ENCODE measurements at places on chromosomes 13 and 19.

- peak; percentile 58 for DNase-seq
Measured at GRCh38 chr13:71759651-71760511, 107.1 kb downstream of the DACH1 start.

DNA sequence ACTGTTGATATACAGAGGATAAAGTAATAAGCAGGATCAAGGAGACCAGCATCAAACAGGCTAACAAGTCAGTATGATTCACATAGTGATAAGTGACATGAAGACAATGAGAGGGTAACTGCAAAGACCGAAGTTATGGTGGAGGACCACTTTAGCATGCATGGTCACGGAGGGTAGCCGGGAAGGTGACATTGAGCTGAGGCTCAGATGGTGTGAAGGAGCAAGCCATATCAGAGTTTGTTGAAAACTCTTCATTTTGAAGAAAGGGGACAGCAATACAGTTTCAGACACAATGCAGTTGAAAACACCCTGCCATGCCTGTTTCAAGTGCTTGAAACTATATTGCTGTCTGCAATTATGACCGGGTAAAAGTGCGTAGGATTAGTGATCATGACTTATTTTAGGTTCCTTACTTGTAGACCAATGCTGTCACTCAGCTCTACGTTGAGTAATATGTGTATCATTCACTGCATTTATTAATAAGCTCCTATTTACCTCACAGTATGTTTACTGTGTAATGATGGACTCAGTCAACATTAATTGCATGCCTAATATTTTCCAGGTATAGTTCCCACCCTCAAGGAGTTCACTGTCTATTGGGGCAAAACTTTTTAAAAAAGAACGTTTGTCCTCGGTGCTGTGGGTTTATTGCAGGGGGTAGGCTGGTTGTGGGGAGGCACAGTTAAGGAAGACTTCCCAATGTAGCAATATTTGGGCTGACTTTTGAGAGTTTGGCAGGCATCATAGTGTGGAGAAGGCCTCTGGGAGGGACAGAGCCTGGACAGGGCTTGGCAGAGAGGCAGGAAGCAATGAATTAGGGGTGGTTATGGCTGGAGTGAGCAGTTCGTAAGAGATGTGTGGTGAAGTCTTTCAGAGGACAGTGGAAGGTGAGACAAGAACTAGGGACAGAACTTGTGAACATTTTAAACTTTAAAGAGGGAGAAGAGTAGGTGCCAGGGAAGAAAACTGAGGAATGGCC is 3.2 kb downstream of the UBAC2 start:
- no peak for DNase-seq

GRCh38 chr13:93450761-93451160 is 224.2 kb downstream of the GPC6 start:
- no peak for DNase-seq

DNA sequence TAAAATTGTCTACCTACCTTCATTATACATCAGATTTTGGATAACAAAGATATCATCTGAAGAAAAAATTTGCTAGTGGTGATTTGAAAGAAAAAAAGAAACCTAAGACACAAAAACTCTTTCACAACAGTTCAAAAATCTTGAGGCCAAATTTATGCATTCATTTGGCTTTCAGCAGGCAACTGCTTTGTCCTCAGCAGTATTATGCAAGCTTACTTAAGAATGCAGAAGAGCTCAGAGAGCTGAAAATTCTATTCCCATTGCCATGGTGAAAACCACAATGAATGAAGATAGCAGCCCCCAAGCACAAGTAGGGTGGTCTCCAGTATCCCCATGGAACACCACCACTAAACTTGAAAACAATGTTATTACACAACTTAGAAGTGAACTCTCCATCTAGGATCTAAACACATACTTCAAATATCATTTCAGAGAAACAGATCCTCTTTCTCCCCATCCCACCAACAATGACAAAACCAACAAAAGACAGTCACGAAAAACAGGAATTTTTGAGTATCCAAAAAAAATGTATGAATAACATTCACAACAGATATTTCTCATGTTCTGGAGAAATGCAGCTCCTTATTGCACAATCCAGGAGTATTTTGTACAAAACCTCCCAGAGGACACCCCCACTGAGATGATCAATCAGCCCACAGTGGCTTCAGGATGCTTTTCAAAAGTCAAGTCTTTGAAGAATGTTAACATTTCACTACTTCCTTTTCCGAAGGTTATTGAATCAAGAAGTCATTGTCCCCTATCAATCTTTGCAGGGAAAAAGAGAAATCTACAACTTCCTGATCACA is 192.7 kb downstream of the LHFPL6 start:
- DNase-seq, result no peak

- no peak for DNase-seq
Measured at GRCh38 chr13:47661076-47661475, 340.0 kb downstream of the SUCLA2 start.

- DNase-seq, result peak; percentile 6
Measured at GRCh38 chr13:75908141-75908540, 272.0 kb downstream of the LMO7 start.

- no peak for DNase-seq
Measured at GRCh38 chr19:11377237-11377636, 2.8 kb downstream of the SWSAP1 start.

DNA sequence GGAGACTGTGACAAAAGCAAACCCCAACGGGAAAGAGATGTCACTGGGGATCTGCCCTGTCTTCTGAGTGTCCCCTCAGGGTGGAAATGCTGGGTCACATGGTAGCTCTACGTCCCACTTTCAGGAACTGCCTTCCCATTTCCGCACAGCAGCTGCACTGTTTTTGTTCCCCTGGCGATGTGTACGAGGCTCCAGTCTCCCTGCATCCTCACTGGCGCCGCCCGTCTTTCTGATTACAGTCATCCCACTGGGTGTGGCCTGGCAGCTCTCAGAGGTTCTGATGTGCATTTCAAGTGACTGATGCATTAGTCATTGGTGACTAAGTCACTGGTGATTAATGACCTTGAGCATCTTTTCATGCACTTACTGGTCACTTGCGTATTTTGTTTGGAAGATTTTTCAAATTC is 21.2 kb downstream of the PCID2 start:
- no peak for DNase-seq

GRCh38 chr19:47757617-47758442 is 12.5 kb downstream of the NOP53 start:
- DNase-seq, result no peak

DNA sequence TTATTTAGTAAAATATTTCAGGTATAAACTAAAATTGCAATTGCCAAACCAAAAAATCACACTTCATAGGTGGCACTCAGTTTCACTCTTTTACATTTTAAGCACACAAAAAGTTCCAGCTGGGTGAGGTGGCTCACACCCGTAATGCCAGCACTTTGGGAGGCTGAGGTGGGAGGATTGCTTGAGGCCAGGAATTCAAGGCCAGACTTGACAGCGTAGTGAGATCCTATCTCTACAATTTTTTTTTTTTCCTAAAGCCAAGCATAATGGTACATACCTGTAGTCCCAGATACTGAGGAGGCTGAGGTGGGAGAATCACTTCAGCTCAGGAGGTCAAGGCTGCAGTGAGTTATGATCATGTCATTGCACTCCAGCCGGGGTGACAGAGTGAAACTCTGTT is 20.6 kb upstream of the SLC46A3 start:
- DNase-seq, result no peak

- DNase-seq, result peak; percentile 5
Measured at GRCh38 chr13:59259165-59260000, 904.3 kb downstream of the DIAPH3 start.

DNA sequence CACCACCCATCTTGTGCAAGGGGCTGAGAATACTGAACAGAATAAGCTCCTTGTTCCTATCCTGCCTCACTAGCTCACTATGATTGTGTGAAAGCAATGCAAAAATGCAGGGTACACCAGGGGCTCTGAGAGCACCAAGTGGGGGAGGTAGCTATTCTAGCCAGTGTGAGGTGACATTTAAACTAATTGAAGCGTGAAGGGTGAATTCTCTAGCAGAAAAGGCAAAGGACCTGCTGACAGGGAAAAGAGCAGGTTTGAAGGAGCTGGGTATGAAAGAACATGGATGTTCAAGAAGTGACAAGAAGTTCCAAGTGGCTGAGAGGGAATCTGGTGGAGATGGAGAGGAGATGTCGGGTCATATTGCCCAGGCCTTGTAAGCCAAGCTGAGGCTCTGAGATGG is 64.2 kb downstream of the SIAH3 start:
- DNase-seq, result no peak

- no peak for DNase-seq
Measured at GRCh38 chr13:81987677-81988357, 1646.9 kb upstream of the SPRY2 start.

- no peak for DNase-seq
Measured at GRCh38 chr13:103067751-103068555, 1.7 kb upstream of the SLC10A2 start.

DNA sequence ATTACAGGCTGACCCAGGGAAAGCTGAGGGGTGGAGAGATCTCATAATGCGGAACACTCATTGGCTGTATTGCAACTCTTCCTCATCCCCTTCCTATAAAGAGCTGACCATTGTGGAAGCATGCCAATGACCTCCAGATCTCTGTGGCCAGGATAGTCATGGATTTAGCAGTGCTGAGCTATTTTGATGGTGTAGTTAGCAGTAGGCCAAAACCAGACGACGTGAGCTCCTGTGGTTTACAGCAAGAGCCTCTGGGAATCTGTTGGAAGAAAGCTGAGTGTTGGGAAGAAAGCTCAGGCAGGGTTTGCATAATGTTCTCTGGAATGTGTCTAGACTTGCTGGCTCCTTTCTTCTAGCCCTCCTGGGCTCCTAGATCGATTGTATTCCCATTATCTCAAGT is 187.5 kb upstream of the GPC6 start:
- no peak for DNase-seq

- no peak for DNase-seq
Measured at GRCh38 chr13:42474954-42475353, 99.0 kb upstream of the TNFSF11 start.

- DNase-seq, result no peak
Measured at GRCh38 chr19:53877361-53877766, 4.6 kb upstream of the PRKCG start.

DNA sequence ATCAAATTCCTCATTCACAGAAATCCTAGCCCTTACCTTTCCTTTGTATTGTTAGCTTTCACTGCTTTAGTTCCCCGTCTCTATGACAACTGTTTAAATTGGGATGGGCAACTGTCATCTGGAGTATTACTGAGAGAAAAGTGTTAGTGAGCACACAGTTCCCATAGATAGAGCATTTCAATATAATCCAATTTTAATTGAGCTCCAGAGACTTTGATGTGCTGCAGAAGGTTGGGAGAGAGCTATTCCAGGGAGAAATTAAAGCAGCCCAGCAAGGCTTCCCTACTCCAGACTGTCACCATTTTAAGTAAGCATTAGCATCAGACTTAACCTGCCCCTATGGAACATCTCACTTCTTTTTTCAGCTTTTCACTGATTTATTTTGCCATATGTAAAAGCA is 55.0 kb upstream of the MAB21L1 start:
- no peak for DNase-seq

GRCh38 chr19:11269408-11269807 is 7.1 kb upstream of the DOCK6 start:
- DNase-seq, result no peak

DNA sequence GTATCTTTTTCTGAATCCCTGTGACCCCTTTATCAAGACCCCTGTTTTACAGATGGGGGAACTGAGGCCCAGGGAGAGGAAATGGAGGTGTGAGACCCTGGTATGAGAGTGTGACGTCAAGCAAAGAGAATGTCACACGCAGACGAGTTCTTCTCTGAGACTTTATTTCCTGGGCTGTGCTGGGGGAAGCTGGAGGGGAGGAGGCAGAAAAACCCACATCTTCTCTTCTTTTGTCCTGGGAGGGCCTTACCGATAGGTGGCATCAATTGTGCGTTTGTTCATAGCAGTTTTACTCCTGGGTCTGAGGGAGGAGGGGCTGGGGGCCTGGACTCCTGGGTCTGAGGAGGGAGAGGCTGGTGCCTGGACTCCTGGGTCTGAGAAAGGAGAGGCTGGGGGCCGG is 4.9 kb upstream of the KLK15 start:
- peak; percentile 30 for DNase-seq

DNA sequence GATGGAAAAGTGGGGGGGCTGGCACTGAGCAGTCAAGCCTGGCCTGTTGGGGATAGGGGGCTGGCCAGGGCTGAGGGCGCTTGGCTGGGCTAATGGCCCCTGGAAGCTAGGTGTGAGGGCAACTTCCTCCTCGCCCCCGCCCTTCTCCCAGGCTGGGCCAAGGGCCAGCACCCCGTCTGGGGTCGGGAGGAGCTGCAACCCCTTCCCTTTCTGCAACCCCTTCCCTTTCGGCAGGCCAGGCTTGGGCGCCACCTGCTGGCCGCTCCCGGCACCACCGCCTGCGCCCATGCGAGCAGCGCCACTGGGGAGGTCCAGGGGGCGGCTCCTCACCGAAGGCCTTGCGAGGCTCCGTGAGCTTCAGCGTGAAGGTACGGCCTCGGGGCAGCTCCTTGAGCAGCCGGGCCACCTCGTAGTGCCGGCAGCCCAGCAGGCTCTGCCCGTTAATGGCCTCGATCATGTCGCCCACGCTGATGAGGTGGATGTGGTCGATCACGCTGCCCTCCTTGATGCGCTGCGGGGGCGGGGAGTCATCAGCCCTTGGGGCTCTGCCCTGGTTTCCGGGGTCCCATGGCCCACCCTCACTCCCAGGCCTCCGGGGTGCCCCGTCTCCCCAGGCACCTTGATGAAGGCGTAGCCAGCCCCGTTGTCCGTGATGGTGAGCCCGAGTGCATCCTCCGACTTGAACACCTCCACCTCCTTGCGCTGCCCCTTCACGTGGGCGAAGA is 5.0 kb upstream of the PTGER1 start:
- DNase-seq, result peak; percentile 82

GRCh38 chr13:111302045-111302726 is 18.3 kb upstream of the TEX29 start:
- DNase-seq, result no peak

GRCh38 chr13:113252516-113253095 is 43.2 kb downstream of the CUL4A start:
- DNase-seq, result no peak
